ENCODE measurements at places on chromosomes 16 and 17.

- DNase-seq, result no peak
Observed at GRCh38 chr16:22270525-22270924, 26.7 kb upstream of the POLR3E start.

DNA sequence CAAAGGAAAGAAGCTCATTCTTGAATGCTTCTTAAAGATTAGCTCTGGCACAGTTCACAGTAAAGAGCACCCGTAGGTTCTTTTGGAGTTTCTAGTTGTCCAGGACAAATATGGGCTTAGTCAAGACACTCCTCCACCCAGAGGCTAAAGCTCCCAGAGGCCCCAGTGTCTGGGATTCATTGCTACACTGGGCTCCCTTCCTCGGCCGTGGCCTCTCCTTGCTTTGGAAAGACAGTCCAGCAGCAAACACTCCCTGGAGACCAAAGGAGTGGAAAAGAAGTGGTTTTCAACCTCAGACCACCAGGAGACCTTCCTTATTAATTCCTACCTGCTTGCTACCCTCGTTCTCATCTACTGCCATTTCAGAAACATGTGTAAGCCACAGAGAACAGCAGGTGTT, 17.1 kb downstream of the PHB1 start:
- DNase-seq, result no peak

DNA sequence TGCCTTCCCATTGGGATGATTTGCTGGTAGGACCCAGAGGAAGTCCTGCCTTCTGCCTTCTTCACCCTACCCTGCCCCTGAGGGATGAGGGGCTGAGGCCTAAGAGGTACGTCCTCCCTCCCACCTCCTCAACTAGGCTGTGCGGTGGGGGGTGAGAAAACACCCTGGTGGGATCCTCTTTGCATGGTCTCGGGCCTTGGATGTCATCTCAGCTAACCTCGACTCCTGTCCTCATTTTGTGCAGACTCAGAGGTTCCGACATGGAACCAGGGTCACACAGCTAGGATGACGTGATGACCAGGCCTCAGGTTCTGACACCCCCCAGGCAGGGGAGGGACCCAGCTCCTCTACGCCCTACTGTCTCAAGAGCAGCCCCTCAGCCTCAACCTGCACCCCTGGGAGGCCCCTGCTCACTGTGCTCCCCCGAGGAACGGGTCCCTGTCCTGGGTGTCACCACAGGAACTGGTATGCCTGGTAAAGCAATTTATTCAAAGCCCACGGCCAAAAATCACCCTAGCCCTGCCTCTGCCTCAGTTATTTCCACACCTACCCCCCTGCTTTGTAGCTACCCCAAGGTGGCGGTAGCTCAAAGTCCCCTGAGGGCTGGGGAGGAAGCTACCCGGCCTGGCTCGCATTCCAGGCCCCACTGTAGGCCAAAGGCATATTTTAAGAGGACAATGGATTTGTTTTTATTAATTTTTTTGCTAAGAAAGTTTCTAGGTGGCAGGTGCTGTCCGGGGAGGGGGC, 17.5 kb downstream of the UNC13D start:
- DNase-seq, result no peak

DNA sequence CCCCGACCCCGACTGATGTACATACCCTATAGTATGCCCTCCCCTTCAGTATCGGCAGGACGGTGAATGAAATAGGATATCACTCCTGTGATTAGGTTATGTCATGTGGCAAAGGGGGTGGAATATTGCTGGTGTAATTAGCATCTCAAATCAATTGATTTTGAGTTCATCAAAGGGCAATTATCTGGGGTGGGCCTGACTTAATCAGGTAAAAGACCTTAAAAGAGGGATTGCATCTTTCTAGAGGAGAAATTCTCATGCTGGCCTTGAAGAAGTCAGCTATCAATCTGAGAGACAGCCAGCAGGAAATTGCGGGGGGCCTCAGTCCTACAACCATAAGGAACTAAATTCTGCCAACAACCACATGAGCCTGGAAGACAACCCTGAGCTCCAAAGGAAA, 10.3 kb downstream of the TRIM25 start:
- DNase-seq, result no peak

DNA sequence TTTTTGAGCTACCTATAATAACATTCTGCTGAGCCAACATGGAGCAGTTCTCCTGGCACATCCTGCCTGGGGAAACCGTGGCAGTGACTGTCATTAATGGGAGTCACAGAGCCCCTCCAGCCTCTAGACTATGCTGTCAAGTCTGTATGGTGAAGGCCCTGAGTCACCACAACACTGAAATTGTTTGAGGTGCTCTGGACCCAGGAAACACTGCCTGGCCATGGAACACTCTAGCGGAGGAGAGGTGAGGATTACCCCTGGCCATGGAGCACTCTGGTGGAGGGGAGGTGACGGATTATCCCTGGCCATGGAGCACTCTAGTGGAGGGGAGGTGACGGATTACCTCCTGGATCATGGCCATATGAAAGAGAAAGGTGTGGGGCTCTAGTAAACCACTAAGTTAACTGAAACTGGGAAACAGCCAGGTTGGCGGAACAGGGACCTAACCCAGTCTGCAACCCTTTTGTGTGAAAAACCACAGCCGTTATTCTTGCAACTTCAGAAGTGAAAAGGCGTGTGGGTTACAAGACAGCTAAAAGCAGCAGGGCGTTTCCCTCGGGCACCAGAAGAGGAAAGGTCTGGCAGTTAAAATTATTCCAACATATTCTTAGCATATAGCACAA, 156.7 kb downstream of the KCNJ12 start:
- DNase-seq, result no peak

DNA sequence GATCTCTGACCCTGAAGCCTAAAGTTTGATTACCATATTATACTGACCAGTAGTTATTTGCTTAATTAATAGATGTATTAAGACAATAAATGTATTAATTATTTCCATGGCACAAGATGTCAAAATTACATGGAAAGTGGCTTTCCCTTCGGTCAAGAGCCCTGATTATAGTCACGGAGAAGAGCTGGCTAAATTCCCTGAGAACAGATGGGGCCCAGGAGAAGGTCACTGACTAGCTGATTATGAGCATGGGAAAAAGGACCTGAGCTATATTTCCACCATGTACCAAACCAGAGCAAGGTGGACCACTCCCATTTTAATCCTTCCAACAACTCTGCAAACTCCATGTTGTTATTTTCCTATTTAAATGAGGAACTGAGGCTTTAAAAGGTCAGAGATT, 12.9 kb upstream of the MYO18A start:
- DNase-seq, result no peak

- no peak for DNase-seq
Observed at GRCh38 chr17:57338257-57338914, 82.1 kb downstream of the MSI2 start.

- no peak for DNase-seq
Observed at GRCh38 chr16:27368358-27368722, 33.6 kb upstream of the IL21R start.

DNA sequence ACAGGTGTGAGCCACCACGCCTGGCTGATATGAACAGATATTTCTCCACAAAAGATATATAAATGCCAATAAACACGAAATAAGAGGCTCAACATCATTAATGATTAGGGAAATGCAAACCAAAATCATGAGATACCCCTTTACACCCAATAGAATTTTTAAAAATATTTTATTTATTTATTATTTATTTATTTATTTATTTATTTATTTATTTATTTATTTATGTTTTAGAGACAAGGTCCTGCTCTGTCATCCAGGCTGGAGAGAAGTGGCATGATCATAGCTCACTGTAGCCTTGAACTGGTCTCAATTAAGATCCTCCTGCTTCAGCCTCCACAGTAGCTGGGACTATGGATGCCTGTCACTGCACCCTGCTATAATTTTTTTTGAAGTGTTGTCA, 30.8 kb downstream of the APPBP2 start:
- no peak for DNase-seq

- no peak for DNase-seq
Observed at GRCh38 chr17:34991606-34992005, 11.3 kb downstream of the LIG3 start.

Measured in fibroblast of skin of abdomen (primary cell).